ENCODE measurements at places on chromosomes 1 and 21.

- DNase-seq: no peak
These were observed 56.1 kb downstream of the HIVEP3 start for GRCh38 chr1:41862384-41863221.

GRCh38 chr1:42943166-42943565 is 15.5 kb downstream of the SLC2A1 start:
- DNase-seq: no peak

- no peak for DNase-seq
These were observed 21.6 kb upstream of the MAGOH start for GRCh38 chr1:53259932-53260331.

- no peak for DNase-seq
These were observed 498.7 kb upstream of the NFIA start for GRCh38 chr1:60583696-60584095.

GRCh38 chr21:35226968-35227744 is 178.1 kb upstream of the RUNX1 start:
- DNase-seq: peak; percentile 12

GRCh38 chr1:61436016-61436415 is 288.9 kb downstream of the TM2D1 start:
- no peak for DNase-seq

GRCh38 chr1:115056395-115056798 is 26.8 kb downstream of the TSHB start:
- no peak for DNase-seq

GRCh38 chr1:237270353-237270752 is 228.4 kb downstream of the RYR2 start:
- DNase-seq: no peak

- DNase-seq: no peak
These were observed 61.5 kb downstream of the MAB21L3 start for GRCh38 chr1:116172666-116173065.

DNA sequence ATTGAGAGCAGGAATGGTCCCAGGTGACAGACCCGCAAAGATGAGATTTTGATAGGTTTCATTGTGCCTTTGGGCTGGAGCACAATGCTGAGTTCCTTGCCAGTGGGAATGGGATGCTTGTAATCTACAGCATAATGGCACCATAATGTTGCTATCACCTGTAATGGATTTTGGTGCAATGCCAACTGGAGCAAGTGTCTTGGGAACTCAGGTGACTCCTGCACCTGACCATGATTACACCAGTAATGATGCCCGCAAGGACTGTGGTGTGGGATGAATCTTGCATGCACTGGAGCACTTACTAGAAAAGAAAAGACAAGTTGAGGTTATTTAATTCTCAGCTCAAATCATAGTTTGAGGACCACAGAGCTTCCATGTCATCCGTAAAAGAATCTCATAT is 96.7 kb downstream of the PTPRU start:
- no peak for DNase-seq

DNA sequence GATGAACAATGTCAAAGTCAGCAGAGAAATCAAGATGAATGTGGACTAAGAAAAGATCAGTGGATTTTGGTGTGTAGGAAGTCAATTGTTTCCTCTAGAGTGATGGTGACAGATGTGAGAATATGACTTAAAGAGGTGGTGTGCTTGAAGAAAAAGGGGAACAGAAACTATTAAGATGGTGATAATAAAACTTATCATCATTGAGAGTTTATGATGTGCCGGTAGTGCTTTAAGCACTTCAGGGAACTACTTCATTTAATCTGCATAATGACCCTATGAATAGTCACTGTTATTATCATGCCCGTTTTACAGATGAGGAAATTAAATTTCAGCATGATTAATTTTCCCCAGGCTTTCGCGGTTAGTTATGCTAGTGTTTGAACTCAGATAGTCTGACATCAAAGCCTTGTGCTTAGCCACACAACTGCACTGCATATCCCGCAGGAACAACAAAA is 246.9 kb upstream of the LRRC7 start:
- DNase-seq: no peak

DNA sequence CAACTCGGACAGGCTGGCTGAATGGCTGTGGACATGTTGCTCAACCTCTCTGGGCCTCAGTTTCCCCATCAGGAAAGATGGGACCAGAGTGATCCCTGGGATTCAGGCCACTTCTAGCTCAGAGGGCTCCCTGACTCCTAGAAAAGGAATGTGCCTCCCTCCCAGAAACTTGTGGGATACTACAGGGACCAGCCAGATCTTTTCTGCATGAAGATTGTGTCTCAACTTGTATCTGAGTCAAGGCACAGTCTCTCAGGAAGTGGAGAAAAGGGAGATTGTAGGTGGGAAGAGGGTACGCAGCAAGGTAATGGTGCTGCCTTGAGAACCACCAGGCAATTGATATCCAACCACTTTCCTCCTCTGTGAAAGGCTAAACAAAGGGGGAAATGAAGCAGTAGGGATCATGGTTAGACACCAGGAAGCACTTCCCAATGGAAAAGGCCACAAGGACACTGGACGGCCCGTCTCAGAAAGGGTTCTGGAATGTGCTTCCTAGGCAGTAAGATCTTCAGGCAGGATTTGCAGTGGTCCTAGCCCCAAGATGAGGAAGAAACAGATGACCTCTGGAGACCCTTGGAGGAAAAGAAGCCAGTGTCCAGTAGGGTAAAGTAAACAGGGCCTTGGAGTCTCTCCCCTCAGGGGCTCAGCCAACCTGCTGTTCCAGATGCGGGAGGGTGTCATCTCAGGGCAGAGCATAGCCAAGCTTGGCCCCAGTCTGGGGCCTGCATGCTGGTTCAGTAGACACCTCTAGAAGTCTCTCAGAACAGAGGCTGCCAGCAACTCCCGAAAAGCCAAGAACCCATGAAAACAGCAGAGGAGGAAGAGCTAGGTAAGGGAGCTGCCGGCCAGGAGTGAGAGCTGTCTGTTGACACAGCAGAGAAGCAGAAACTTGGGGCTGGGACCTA is 16.8 kb downstream of the IFFO2 start:
- DNase-seq: no peak

- DNase-seq: no peak
These were observed 172.8 kb downstream of the CLEC20A start for GRCh38 chr1:178324003-178324402.

DNA sequence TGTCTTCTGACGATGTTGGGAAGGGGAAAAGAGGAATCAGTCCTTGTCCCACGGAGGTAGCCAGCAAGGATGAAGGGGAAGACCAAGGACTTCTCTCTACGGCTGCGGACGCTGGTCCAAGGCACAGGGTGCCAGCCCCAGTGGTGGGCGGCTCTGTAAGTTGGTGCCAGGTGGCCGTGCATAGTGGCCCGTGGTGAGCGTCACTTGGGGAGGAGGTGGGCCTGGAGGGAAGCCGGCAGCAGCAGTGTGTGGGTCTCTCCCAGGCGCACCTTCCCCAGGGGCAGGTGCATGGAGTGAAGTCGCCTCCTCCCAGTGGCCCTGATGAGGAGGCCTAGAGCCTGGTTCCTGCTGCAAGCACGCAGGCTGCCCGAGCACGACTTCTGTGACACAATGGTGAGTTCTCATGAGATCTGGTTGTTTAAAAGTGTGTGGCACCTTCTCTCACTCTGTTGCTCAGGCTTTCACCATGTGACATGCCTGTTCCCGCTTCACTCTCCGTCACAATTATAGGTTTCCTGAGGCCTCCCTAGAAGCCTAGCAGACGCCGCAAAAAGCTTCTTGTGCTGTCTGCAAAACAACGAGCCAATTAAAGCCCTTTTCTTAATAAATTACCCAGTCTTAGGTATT is 43.6 kb upstream of the TIAM1 start:
- DNase-seq: no peak

DNA sequence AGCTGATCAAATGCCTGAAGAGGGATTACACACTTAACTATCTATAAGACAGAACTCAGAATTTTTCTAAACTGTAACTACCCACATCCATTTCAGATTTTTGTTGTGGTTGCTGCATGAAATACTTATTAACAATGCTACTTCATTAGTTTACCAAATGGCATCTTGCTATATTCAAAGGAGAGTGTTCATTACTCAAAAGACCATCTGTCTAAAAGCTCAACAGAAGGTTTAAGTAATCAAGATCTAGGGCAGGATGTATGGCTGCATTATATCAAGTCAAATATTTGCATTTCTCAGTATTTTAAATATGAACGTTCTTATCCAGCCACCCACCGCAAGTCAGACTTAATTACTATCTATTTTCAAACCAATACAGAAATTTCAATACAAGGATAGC is 79.9 kb downstream of the SIPA1L2 start:
- no peak for DNase-seq

DNA sequence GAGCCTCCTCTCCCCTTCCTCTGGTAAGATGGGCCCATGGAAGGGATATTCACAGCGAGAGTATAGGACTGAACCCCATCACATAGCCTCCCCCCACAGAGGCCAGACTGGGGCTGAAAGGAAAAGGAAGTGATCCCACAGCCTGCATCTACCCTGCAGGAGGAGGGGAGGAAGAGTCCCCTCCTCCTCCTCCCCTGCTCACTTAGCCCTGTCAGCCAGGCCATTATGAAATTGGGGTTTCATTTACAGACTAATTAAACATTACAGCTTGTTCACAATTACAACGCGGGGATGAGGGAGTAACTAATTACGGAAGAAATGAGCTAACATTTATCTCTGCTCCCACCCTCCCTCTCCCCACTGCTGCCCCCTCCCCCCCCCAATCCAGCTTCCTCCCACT is 25.4 kb downstream of the DMAP1 start:
- DNase-seq: no peak

GRCh38 chr1:42940851-42941639 is 17.6 kb downstream of the SLC2A1 start:
- DNase-seq: no peak

DNA sequence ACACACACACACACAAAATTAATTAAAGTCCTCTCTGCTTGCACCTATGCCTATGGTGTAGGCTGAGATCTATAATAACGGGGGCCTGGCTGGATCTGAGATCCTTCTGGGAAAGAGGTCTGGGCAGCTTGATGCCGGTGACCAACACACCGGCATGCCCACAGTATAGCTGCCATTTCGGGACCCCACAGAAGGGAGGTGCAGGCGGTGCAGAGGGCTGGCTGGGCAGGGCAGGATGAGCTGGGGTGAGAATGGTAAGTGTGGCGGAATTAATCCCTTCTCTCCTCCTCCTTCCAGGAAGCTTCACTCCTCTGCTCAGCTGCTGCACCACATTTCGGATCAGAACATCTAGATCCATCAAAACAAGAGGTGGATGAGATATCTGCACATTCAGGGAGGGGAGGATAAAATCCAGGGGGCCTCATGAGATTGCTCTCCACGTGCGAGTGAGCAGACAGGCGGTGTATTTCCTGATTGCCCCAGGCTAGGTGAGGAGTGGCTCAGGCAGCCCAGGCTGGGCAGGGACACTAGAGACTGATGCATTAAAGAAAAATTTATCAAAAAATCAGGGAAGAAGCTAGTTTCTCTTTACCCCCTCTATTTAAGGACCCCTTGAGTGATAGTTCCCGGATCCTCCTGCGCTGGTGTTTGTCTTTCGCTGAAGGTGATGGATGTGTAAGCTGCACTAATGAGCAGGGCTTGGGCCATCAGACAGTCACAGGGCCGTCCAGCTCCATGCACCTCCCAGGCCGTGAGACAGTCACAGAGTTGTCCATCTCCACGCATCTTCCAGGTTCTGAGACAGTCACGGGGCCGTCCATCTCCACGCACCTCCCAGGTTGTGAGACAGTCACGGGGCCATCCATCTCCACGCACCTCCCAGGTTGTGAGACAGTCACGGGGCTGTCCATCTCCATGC is 449.9 kb downstream of the PTPRU start:
- DNase-seq: no peak

GRCh38 chr1:94463765-94464330 is 45.7 kb downstream of the ABCD3 start:
- peak; percentile 79 for DNase-seq

- no peak for DNase-seq
These were observed 8.1 kb downstream of the PSRC1 start for GRCh38 chr1:109274533-109275476.

- peak; percentile 39 for DNase-seq
These were observed 4.2 kb upstream of the SIPA1L2 start for GRCh38 chr1:232634096-232634495.

DNA sequence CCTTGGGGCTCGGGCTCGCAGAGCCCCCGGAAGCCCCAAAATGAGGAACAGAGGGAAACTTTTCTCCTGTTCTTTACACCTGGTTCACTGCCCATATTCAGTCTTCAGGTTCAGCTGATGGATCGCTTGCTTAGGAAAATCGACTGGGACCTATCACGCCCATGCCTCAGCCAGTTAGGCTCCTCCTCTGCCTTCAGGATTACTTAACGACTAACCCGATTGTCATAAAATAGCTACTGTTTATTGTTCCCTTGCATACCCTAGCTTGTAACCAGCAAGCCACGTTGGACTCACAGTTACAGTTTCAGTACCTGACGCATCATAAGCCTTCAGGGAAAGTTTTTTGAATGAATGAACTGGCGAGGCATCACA is 692 bp downstream of the TARDBP start:
- peak; percentile 49 for DNase-seq

- no peak for DNase-seq
These were observed 556.4 kb downstream of the KIF26B start for GRCh38 chr1:245710961-245711903.

DNA sequence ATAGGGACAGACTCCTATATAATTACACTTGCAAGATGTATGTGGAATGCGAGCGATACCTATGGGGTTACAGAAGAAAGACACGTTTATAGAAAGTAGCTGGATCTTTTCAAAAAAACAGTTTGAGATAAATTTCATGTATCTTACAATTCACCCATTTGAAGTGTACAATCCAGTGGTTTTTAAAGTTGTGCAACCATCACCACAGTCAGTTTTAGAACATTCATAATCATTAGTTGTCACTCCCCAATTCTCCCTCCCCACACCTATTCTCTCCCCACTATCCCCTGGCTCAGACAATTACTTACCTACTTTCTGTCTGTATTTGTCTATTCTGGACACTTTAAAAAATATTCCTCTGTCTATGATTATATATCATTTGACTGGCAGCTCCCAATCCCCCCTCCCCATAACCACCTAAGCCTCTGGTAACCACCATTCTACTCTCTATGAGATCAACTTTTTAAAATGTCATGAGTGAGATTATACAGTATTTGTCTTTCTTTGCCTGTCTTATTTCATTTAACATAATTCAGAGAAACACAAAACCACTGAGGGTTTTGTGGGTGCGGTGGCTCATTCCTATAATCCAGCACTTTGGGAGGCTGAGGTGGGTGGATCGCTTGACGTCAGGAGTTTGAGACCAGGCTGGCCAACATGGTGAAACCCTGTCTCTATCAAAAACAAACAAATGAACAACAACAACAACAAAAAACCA is 39.1 kb downstream of the MRPS6 start:
- DNase-seq: no peak

GRCh38 chr1:166040202-166040997 is 126.4 kb downstream of the FAM78B start:
- no peak for DNase-seq
